ENCODE measurements at places on chromosomes 7 and 10.

DNA sequence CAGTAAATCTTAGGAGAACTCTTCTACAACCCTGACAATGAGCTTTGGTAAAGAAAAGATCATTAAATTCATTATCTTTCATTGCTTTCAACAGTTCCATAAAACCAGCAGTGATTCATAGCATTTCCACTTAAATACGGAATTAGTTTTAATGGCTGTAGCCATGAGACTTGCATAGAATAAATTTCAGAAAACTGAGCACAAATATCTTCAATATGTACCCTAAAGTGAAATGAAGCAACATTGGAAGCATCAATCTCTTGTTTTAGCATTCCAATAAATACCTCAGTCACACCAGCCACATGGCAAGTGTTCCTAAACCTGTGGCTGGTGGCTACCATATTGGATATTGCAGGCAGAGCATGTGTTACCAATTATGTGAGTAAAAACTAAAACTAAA lies 3.6 kb upstream of the RARRES2 start:
- DNase-seq, result no peak

- DNase-seq, result no peak
Measured at GRCh38 chr10:64365663-64366062, 844.5 kb downstream of the REEP3 start.

DNA sequence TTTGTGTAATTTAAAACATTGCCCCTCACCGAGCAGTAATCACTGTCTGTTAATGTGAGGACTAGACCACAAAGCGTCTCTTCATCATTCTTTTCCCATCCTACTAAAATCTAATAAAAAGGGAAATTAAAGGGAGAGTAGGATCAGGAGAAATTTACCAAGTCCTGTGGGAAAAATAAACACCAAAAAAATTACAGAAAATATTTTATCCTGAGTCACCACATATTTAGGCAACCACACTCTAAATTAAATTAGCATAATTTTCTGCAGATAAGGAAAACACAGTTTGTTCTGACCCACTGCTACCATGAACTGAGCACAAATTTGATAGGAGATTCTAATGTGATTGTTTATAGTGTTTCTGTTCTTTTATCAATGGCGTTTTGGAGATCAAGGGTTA lies 49.3 kb downstream of the CCDC6 start:
- no peak for DNase-seq

DNA sequence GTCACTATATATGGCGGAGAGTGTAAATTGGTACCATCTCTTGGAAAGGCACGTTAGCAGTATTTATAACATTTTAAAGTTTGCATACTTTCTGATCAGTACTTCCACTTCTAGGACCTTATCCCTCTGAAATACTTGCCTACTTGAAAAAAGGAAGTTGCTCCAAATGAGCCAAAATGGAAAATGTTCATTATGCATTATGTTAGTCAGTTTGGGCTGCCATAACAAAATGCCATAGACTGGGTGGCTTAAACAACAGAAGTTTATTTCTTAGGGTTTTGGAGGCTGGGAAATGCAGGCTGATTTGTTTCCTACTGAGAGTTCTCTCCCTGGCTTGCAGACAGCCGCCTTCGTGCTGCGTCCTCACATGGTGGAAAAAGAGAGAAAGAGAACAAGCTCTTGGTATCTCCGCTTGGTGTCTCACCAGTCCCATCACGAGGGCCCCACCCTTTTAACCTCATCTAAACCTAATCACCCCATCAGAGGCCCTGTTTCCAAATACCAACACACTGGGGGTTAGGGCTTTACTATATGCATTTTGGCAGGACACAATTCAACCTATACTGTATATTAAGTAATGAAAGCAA lies 6.9 kb downstream of the SNX10 start:
- DNase-seq, result no peak

DNA sequence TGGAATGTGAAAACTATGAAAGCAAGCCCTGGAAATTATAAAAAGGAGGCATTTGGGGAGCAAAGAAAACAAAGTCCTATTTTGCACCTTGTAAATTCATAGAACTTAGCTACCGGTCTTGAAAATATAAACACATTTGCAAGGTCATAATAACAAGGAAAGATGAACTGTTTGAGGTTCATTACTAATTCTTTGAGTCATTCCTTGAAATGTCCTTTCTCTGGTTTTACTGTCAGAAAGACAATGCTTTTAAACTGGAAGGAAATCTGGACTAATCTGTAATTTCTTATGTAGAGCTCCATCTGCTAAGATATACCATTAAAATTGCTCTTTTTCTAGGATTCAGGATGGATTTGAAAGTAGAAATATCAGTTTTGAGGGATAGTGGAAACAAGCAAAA lies 1.4 kb downstream of the ERLIN1 start:
- no peak for DNase-seq

DNA sequence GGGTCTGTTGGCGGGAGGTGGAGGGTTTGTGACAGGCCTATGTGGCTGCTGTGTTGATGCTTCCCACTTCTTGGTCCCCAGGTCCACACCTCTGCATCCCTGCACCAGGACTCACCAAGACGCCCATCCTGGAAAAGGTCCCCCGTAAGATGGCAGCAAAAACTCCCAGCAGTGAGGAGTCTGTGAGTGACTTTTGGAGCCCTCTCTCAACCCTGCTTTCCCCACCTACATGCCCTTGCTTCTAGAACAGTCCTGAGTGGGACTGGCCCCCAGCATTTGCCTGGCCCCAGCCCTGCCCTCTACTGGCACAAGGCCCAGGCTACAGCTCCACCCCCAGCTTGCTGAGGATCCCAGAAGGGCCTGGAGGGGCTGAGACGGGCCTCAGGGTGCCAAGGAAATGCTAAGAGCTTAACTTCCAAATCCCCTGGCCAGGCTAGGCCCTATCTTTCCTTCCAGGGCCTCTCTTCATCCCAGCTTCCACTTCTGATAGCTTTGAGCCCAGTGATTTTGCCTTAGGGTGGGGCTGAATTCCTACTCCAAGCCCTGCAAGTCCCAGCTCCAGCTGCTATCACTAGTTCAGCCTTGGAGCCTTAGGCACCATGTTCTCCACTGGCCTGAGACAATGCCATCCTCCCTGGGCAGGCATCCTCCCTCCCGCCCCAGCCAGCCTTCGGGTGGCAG lies 2.7 kb downstream of the CHAT start:
- no peak for DNase-seq

GRCh38 chr10:85224366-85224940 lies 896.1 kb downstream of the CCSER2 start:
- no peak for DNase-seq
